ENCODE measurements at places on chromosomes 1 and 21. TPM values are rescaled to one million over a fixed set of nuclear protein-coding genes. Genes with fewer than 3 reads are reported as not detected.

The ITLN2 gene
- 0.15 TPM for total RNA-seq

The CAP1 gene
- total RNA-seq, result 268 TPM

The KRTAP21-2 gene
- total RNA-seq, result not detected

The PADI3 gene
- 2.1 TPM for total RNA-seq

The CA14 gene
- not detected for total RNA-seq

The CRB1 gene
- not detected for total RNA-seq

The GADD45A gene
- total RNA-seq, result 87.6 TPM

The PGBD5 gene
- total RNA-seq, result 0.23 TPM

The KCNJ6 gene
- total RNA-seq, result 0.03 TPM

The CD1E gene
- not detected for total RNA-seq

The GBP7 gene
- total RNA-seq, result not detected
